ENCODE measurements at places on chromosomes 12 and 14.

DNA sequence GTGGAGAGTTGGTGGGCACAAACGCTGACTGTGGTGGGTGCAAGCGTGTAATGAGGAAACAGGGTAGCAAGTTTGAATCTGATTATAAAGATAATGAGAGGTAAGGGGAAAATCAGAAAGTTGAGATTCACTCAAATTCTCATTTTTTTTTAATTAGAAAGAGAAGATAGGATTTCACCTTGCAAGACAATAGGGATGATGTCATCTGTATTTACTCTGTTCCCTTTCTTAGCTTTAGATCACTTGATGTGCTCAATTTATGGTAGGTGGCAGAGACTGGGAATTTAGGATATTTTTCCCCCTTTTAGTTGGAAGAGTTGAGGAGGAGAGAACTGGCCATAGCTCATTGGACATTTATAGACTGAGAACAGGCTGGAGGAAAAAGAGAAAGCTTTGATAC, 363.6 kb downstream of the AEBP2 start:
- no peak for DNase-seq

- no peak for DNase-seq
These were observed 66.7 kb downstream of the SETD3 start for GRCh38 chr14:99413911-99414310.

- DNase-seq, result no peak
These were observed 5.6 kb upstream of the LHX5 start for GRCh38 chr12:113477171-113477841.

- no peak for DNase-seq
These were observed 306.3 kb upstream of the FLRT2 start for GRCh38 chr14:85223667-85224066.

GRCh38 chr12:127987199-127987901, 279.6 kb upstream of the TMEM132C start:
- DNase-seq, result peak; percentile 81

GRCh38 chr14:55038708-55039107, 11.7 kb downstream of the SOCS4 start:
- no peak for DNase-seq

DNA sequence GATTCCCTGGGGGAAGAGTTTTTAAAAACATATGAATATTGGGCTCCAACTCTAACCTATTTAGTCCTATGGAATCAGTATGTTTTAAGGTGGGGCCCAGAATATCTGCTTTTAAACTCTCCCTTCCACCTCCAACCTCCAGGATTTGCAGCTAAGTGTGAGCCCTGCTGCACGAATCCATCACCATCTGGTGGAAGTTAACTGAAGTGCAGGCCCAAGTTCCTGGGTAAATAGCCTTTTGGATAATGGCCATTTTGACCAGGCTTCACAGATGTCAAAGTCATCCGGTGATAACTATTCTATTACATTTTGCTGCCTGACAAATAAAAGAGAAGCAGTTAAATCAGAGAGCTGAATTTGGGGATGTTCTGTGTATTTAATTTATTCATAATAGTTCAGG, 58.1 kb upstream of the RMST start:
- peak; percentile 2 for DNase-seq

DNA sequence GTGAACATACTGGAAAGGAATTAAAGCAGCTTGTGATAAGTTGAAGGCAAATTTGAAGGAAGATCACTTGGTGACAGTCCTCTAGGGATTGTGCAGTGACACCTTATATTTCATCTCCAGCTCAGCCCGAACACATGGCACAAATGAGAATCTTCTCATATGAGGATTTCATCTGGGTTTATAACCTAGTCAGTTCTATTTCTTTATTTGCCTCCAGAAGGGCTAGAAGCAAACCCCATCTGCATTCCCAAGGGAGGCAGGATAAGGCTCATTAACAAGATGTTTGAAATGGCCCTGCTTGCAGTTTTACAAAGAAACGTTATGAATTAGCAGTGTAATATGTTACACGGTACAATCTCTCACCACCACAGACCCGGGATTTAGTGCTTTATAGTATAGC, 90.7 kb upstream of the KRR1 start:
- peak; percentile 19 for DNase-seq

DNA sequence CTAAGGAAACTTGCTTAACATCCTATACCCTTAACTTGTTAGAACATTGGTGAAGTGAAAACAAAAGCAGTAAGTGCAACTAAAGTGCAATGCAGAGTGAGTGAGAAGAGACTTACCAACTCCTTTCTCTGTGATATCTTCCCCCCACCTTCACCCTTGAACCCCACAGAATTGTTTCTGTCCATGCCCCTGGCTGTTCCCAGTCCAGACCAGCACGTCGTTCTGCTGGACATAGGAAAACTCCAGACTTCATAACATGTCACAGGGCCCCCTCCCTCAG, 91.9 kb downstream of the DAD1 start:
- no peak for DNase-seq

GRCh38 chr12:32395026-32395425, 4.3 kb upstream of the FGD4 start:
- DNase-seq, result no peak

- no peak for DNase-seq
These were observed 58.1 kb downstream of the NCOR2 start for GRCh38 chr12:124509300-124509675.

DNA sequence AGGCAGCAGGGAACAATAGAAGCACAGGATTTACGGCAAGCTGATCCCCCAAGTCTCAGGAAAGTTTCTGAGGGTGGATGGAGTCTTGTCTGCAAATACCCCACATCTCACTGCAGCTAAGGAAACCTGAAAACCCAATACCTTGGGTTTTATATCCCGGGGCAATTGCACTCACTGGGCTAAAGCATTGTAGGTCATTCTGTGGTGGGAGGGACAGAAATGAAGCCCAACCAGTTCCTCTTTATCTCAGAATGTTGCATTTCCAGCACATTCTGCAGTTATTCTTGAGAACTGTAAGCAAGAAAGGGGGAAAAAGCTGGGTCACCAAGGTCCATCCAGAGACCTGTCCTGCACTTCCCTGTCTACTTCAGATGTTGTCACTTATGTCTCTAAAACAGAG, 39.8 kb downstream of the C12orf42 start:
- DNase-seq, result no peak

DNA sequence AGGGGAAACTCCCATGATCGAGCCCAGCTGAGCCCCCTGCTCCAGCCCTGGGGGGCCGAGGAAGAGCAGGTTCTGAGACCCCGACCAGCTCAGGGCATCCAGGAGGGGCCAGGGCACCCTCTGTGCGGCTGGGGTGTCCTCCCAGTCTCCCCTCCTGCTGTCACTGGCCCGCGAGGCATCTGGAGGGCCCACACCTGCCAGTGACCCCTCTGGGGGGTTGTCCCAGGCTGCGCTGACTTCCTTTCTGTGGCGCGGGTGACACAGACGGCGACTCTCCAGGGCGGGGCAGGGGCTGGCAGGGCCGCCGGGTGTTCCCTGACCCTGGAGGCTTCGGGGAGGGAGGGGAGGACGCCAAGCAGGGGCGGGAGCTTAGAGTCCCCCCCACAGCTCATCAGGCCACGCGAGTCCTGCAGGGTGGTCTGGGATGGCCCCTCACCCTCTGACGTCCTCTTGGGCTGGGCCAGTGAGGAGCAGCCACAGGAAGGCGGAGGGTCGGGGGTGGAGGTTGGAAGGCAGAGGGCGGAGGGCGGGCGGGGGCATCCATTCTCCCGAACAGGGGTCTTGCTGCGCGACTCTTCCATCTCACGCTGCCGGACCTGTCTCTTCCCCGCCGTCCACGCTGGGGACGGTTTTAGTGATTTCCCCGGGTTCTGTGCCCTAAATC, 38.6 kb upstream of the FBRSL1 start:
- DNase-seq, result no peak

GRCh38 chr12:58174316-58174715, 232.9 kb downstream of the ATP23 start:
- no peak for DNase-seq

DNA sequence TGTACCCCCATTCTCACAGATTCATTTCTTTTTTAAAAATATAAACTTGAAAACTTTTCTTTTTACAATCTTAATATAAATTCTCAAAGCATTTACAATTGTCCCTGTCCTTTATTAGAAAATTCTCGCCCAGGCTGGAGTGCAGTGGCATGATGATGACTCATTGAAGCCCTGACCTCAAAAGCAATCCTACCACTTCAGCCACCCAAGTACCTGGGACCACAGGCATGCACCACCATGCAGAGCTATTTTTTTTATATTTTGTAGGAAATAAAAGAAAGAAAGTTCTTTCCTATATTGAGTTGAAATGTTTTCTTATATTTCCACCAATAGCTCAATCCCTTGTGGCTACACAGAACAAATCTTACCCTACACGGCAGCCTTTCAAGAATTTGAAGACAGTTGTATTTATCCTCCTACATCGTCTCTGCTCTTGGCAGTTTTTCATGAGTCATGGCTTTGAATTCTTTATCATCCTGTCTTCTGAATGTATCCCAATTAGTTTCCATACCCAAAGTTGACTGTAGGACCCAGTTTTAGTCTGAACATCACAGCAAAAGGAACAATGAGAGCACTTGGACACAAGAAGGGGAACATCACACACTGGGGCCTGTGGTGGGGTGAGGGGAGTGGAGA, 52.4 kb downstream of the SYT1 start:
- DNase-seq, result peak; percentile 46

DNA sequence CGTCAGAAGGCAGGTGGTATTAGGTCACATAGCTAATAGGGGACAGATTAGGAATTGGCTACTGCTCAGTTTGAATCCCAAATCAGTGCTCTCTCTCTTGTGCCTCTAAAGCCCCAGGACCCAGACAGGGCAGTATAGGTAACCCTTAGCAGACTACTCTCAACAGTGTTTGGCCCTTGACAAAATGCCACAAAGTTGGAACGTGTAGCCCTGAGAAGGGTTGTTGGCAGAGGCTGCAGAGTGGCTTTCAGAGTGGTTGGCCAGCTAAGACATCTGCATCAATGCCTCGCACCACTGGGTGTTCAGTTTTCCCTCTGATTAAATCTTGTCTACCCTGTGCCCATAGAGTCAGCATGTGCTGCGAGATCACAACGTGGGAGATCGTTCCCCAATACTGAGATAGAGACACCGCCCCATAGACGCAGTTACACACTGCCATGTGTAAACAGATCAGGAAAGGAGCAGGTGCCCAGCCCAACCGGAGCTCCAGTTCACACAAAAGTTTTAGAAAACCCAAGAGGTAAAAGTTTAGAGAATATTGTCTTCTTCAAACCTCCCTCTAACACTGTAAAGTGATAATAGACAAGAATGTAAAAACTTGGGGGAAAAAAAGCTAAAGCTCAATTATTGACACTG, 48.3 kb downstream of the EML1 start:
- DNase-seq, result no peak

DNA sequence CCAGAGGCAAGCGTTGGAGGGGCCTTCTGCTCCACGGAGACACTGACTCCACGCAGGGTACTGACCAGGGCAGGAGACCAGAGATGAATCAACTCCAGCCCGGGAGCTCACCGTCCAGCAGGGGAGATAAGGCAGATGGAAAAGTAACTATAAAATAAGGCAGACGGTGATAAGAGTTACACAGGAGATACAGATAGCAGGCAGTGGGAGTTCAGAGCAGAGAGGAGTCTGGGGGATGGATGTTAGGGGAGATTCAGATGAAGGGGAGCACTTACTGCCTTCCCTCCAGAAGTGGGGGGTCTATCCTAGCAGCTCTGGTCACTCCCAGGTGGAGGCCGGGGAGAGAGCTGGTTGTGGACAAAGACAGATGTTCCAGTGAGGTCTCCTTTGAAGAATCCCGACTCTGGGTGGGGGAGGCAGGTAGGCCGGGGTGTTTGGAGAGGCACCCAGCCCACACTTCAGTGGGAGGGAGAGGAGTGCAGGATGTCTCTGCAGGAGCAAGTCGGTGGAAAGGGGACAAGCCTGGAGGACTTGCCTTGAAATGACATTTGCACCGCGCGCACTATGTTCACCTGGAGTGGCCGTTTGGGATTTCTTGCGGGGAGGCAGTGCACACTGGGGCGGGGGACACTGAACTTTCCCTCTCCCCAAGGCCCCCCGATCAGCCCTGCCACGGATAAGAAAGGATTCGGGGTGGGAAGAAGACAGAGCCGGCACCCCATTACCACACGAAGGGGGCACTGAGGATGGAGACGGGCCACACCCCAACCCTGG, 1.2 kb downstream of the PITPNM2 start:
- DNase-seq, result no peak

DNA sequence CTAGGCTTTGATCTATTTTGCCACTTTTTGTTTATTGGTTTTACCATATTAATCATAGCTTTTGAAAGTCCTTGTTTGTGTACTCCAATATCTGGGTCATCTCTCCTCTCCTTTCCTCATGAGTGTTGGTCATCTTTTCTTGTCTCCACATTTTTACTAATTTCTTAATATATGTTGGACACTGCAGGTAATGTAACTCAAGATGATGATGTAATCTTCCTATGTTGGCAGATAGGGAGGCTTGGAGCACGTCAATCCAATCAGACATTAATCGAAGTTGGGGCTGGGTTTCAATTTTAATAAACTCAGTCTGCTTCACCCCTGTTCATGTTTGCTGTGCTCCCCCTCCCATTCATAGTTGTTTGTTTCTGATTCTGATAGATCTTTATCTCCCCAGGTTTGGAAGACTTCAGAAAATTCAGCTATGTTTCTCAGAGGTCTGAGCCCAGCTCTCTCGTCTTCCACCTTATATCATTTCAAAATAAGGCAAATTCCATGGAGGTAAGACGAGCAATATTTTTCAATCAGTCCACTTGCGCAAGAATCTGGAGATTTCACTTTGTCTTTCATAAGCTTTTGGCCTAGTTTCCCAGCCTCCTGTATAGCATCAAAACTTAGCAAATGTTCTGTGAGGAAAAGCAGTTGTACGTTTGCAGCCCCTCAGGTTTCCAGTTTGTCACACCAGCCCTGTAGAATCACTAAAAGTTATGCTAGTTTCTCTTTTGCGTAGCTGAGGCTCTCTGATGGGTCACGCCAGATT, 504.1 kb downstream of the TMTC2 start:
- no peak for DNase-seq

DNA sequence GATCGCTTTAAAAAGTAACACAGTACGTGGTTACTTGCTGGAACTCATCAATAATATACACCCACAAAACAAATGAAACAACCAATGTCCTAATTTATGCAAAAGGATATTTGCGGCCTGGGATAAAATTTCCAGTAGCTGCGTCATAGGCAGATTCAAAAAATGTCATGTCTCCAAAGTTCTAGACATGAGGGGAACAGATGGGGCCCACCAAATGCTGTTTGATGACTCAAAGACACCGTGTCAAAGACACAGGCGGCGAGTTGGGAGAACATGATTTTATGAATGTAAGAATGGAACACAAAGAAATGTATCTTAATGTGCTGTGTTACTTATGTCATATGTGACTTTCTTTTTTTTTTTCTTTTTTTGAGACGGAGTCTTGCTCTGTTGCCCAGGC, 34.3 kb upstream of the NCOR2 start:
- DNase-seq, result peak; percentile 96
